ENCODE measurements at places on chromosomes 3 and 15. TPM values are rescaled to one million over a fixed set of nuclear protein-coding genes. Genes with fewer than 3 reads are reported as not detected.

FBXW12 gene
- not detected for total RNA-seq

ABTB1 gene
- 18.6 TPM for total RNA-seq

PLA2G4D gene
- not detected for total RNA-seq

KLHDC8B gene
- total RNA-seq = 5.0 TPM

Measured in A549 treated with DMSO at 1 μM for 4 hours (cell line).